ENCODE measurements at places on chromosomes 1 and 21.

DNA sequence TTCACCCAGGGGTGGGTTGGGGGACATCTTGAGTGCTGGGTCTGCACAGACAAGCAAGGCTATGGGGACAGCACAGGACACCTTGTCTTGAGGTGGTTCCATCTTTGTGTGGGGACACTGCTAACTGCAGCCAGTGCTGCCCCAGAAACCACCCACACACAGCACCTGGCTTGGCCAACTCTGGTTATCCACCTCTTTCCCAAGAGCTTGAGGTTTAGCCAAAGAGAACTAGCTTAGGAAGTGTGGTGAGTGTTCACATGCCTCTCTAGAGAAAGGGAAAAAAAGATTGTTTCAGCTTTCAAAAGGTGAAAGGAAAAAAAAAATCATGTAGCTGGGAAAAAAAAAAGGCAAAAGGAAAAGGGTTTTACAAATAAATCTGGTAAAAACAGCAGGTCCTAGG is 32.4 kb downstream of the BCAR3 start:
- DNase-seq: no peak

GRCh38 chr1:150076066-150076465 is 8.5 kb downstream of the VPS45 start:
- no peak for DNase-seq

- no peak for DNase-seq
Observed at GRCh38 chr1:40857737-40858136, 4.4 kb downstream of the CITED4 start.

DNA sequence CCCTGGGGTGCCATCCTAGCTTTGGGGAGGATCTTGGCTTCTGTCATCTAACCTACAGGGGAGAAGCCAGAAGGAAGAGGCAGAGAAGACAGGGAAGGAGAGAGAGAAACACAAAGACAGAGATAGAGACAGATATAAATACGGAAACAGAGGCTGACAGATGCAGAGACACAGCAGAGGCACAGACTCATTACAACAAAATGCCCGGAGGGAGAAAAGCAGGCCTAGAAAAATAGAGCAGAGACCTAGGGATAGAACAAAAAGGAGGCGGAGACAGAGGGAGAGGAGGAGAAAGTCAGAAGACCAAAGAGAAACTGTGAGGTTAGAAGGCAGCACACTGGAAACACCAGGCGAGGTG is 1.9 kb downstream of the PEAR1 start:
- peak; percentile 21 for DNase-seq

- DNase-seq: no peak
Observed at GRCh38 chr21:42905195-42905594, 12.1 kb downstream of the NDUFV3 start.

DNA sequence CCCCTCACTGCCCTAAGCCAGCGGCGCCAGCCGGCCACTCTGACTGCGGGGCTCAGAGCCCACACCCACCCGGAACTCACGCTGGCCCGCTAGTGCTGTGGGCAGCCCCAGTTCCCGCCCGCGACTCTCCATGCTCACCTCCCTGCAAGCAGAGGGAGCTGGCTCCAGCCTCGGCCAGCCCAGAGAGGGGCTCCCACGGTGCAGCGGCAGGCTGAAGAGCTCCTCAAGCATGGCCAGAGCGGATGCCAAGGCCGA is 41.5 kb downstream of the SLC2A1 start:
- no peak for DNase-seq

GRCh38 chr21:31887391-31887841 is 14.6 kb downstream of the HUNK start:
- no peak for DNase-seq

DNA sequence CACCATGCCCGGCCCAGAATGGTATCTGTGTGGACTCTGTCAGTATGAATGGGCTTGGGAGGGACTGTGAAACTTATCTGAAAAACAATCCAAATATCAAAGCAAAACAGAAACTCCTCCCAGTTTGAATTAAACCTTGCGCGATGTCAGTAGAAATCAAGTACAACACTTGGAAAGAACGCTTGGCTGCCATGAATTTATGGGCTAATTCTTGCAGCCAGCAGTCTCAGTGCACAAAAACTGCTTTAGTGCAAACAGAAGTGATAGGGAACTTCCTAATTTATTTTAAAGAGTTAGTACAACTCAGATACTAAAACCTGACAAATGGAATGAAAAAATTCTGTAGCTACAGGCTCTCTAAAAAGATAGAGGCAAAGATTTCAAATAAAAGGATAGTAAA is 8.5 kb downstream of the CLCA1 start:
- DNase-seq: no peak

- DNase-seq: no peak
Observed at GRCh38 chr1:44113095-44113609, 5.5 kb upstream of the KLF17 start.

- no peak for DNase-seq
Observed at GRCh38 chr21:46078978-46079351, 18.9 kb upstream of the COL6A2 start.

- no peak for DNase-seq
Observed at GRCh38 chr21:26087223-26087918, 83.2 kb downstream of the APP start.

GRCh38 chr21:32545948-32546441 is 39.3 kb downstream of the TCP10L start:
- DNase-seq: peak; percentile 78

Measured in stromal cell of bone marrow (primary cell).